ENCODE measurements at places on chromosomes 4 and X.

DNA sequence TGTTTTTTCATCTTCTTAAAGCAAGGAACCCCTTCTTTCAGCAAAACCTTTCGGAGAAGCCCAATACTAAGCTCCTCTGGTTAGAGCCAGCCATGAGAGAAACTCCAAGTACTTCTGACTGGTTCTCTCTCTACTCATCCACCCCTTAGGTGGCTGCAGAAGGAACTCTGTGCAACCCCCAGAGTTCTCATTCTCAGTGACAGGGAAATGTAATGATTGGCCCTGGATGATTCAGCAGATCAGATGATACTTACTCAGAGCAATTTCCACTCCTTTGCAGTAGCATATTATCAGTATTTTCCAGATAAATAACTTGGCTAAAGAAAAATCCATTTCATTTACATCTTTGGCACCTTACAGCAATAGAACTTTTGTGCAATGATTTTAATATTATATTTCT lies 3.2 kb downstream of the SPP1 start:
- no peak for DNase-seq

DNA sequence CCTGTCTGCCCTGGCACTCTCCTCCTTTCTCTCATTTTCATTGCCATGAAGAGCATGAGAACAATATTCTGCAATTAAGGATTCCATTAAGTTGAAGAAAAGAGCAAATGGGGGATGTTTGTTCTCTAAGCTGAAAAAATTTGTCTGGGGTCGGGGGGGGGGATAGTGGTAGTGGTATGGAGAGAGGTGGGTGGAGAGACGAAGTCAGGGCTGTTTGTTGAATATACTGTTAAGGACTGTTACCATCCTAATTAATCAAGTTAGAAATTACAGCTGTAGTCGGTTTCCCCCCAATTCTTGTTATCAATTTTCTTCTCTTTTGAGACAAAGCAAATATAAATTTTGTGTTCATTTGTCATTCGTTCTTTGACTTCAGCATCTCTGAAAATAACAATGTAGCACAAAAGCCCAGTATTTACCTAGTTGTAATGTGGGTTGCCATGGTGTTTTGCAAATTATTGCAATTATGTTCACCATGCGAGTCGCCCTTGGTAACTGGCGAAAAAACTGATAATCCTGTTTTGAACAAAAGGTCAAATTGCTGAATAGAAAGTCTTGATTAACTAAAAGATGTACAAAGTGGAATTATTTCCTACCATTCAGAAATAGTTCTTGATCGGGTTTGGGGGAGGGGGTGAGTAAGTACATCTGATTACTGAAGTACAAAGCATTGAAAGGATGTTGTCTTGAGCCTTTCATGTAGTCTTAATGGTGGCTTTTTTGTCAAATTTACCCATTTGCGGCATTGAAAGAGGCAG lies 139.1 kb downstream of the ARX start:
- no peak for DNase-seq

GRCh38 chr4:21097026-21097425 lies 396.8 kb downstream of the PACRGL start:
- no peak for DNase-seq

- DNase-seq: no peak
Measured at GRCh38 chr4:139674875-139675550, 9.4 kb downstream of the MGST2 start.

DNA sequence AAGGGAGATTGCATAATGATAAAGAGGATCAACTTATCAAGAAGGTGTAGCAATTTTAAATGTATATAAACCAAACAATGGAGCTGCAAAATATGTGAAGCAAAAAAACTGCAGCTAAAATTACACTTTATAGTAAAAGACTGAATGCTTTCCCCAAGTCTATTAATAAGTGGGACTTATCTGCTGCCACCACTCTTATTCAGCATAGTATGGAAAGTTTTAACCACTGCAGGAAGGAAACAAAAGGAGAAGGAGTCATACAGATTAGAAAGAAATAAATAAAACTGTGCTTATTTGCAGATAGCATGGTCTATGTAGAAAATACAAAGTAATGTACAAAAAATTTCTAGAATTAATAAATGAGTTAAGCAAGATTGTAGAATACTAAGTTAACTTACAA lies 94.1 kb upstream of the GK2 start:
- DNase-seq: no peak

- no peak for DNase-seq
Measured at GRCh38 chrX:36961590-36961989, 46.6 kb upstream of the FAM47C start.

- no peak for DNase-seq
Measured at GRCh38 chr4:176002007-176002613, 63.5 kb upstream of the WDR17 start.

- no peak for DNase-seq
Measured at GRCh38 chr4:73855406-73855805, 2.3 kb downstream of the PF4V1 start.
